Esophagus squamous epithelium (tissue), 5 donors: ENCODE measurements at places on chromosomes 12 and 14.

GRCh38 chr14:60817113-60817512 is 82.6 kb downstream of the MNAT1 start:
- DNase-seq, result no peak

- no peak for DNase-seq
Observed at GRCh38 chr12:27951898-27952297, 20.6 kb downstream of the PTHLH start.

- no peak for DNase-seq
Observed at GRCh38 chr12:23631786-23632377, 317.6 kb downstream of the SOX5 start.

DNA sequence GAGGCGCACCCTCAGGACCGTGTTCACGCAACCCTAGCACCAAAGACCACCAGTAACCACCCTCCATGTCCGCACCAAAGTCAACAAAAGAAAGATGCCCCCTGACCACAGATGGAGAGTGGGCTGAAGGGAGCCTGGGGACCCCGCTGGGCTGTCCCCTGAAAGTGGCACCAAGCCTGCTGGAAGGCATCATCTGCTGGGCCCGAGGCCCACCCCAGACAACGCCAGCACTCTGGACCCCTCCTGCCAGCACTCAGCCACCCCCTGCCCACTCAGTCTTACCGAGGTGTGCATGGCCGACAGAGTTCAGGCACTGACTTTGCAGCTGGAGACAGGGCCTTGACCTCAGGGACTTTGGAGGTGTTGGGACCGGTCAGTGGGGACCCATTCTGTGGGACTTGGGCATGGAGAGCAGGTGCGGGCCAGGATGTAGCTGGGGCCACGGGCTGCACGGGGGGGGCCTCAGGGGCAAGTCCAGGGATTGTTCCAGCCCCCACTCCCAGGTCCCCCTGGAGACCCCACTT is 34.4 kb upstream of the TMEM179 start:
- no peak for DNase-seq

DNA sequence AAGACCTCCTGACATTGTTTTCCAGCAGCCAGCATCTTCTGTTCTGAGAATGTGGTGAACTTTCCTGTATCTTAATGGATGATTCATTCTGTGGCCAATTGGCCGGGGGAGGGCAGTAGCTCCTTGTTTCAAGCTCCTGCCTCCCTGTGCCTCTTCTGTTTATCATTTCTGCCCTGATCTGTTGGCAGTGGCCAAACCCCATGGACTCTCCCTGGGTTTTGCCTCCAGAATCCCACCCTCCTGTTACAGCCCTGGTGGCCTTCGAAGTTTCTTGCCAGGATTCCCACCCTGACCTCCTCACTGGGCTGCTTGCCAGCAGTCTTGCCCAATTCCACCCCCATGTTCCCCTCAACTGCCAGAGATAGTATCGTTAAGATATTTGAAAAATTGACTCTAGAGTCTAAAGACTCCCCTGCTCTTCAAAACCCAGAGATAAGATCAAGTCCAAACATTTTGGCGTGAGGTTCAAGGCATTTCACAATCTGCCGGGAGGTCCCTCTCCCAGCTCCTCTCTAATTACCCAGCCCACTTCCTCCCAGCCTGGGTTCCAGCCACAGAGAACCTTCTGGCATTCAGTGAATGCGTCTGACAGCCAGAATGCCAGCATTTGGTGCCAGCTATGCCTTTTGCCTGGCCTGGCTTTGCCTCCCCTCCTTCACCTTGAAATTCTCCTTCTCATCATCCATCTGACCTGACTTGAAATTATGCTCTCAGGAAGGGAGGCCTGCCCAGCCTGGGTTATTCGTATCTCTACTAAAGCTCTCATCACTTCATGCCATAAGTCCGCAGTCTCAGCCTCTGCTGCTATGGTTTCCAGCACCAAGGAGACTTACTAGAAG is 37.7 kb upstream of the TXNRD1 start:
- DNase-seq, result no peak

DNA sequence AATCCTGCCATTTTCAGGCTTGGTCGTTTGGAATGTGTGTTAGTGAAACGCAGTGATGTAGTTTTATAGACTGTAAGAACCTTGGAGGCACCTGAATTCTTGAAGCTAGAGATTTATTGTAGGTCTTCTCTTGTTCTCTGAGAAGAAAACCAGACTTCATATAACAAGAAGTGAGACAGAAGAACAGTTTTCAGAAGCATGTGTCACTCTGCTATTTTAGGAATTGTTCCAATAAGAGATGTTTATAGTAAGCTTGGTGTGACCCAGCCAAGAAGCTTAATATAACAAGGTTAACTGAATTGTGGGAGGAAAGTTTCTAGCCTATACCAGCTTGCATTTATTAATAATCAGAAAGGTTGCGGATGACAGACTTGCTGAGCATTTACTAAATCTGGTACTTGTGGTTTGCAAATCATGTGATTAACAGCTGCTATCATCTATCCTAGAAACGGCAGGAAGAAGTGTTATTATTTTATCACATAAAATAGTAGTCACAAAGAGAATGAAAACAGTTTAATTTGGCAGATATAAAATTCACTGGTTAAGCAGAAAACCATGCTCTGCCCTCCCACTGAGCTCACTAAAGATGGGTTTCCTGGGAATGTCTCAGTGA is 49.2 kb upstream of the BCAT1 start:
- DNase-seq, result no peak

DNA sequence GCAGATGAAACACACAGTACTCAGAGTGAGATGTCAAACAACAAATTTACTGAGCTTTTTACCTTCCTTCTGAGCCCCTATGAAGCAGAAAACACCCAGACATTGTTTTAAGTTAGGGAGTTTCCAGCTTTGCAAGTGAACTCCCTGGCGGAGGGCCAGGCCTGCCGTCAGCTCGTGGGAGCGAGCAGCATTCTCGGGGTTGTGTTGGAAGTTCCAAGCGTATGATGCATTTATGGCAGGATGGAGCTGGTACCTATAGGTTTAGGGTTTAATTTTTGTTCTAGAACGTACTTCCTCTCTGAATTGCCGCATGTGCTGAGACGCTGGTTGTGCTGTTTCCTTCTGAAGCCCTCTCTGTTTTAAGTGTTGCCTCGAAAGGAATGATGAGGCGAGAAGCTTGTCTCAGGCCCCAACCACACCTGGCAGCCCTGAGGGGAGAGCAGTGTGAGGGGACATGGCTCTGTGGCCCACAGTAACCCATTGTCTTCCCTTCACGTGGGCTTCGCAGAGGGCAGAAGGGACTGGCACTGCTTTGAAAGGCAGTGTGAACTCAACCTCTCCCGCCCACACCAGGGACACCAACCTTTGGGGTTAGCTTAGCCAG is 76.6 kb downstream of the SSPN start:
- DNase-seq, result no peak

GRCh38 chr12:131239384-131240094 is 285.8 kb downstream of the ADGRD1 start:
- DNase-seq, result no peak

GRCh38 chr14:53273671-53274072 is 120.5 kb upstream of the DDHD1 start:
- DNase-seq, result no peak

- DNase-seq, result no peak
Observed at GRCh38 chr14:56025191-56025590, 93.0 kb upstream of the PELI2 start.

DNA sequence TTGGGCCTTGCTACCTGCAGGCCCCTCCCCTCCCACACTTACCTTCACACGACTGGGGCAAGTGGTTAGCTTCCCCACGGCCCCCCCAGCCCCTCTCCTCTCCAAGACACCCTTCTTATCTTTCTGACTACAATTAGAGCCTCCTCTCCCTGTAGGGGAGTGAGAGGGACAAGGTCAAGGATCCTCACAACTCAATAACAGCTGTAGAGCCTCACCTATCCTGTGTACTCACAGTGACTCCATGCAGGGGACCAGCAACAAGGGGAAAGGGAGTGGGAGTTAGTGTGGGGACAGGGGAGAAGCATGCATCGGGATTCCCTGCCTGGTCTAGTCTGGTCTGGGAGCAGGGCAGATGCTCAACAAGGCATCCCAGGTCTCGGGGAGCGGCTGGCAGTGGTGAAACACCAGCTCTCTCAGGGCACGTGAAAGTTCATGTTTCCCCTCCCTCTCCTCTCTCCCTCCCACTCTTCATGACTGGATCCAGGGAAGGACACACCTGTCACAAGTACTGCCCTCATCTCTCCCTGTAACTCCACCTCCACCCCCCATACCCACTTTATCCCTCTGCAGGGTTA is 45.3 kb downstream of the SMUG1 start:
- no peak for DNase-seq

- no peak for DNase-seq
Observed at GRCh38 chr12:97288531-97288930, 174.1 kb upstream of the RMST start.

- DNase-seq, result no peak
Observed at GRCh38 chr12:79373896-79374499, 316.8 kb downstream of the PAWR start.

- no peak for DNase-seq
Observed at GRCh38 chr14:105507247-105507646, 16.2 kb downstream of the TEDC1 start.
